ENCODE measurements at places on chromosomes 12 and 14. TPM values are rescaled to one million over a fixed set of nuclear protein-coding genes. Genes with fewer than 3 reads are reported as not detected.

Gene FAM186B
- polyA plus RNA-seq = 2.0 TPM

- DNase-seq = peak; percentile 38
These were observed 37.9 kb upstream of the GALNT9 start for GRCh38 chr12:132367071-132367851.

Gene OTOGL
- polyA plus RNA-seq = 0.46 TPM

Gene CLEC1B
- polyA plus RNA-seq = 1.3 TPM

GRCh38 chr12:109767991-109768900 lies 54.6 kb downstream of the FAM222A start:
- DNase-seq = no peak

Gene SLC15A5
- not detected for polyA plus RNA-seq

DNA sequence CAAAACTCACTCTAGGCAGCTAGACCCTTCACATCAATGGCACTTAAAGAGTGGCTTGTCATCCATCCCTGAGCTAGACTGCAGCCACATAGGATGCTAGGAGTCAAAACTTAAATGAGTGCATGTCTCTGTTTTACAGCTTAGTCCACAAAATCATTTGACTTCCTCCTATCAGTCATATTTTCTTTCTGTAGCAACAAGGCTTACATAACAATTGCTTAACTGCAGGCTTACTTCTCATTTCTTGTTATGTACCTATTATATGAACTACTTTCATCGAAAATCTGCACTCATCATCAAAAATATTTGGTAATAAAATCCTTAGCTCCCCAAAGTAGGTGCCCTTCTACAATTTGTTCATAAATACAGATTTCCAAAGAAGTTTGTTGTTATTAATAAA lies 30.1 kb downstream of the CLEC1A start:
- DNase-seq = no peak

Gene ACOT6
- polyA plus RNA-seq = not detected

Gene DIABLO
- 55.7 TPM for polyA plus RNA-seq

Data from right lung (tissue), 10 donors.